ENCODE measurements at places on chromosomes 6 and 20. TPM values are rescaled to one million over a fixed set of nuclear protein-coding genes. Genes with fewer than 3 reads are reported as not detected.

The TMC2 gene
- not detected for total RNA-seq

The RNF5 gene
- 33.4 TPM for total RNA-seq

The FERMT1 gene
- 0.38 TPM for total RNA-seq

The ATP6V1G2 gene
- 0.49 TPM for total RNA-seq

The ZSCAN31 gene
- 21.3 TPM for total RNA-seq

The ADGRF5 gene
- total RNA-seq, result 276 TPM

The IL17A gene
- total RNA-seq, result not detected

The NOX3 gene
- not detected for total RNA-seq

The MAK gene
- total RNA-seq, result not detected

The KIAA0408 gene
- under 0.01 TPM for total RNA-seq

The KCNK15 gene
- total RNA-seq, result not detected

The CUL7 gene
- 41.9 TPM for total RNA-seq

The TTLL9 gene
- 0.16 TPM for total RNA-seq

The CPNE5 gene
- total RNA-seq, result 5.8 TPM

Measured in bladder microvascular endothelial cell (primary cell).